Aorta (tissue), 5 donors: ENCODE measurements at places on chromosomes 2 and 18. TPM values are rescaled to one million over a fixed set of nuclear protein-coding genes. Genes with fewer than 3 reads are reported as not detected.

The SPC25 gene
- 0.23 TPM for polyA plus RNA-seq

The RESP18 gene
- not detected for polyA plus RNA-seq

The TMEFF2 gene
- not detected for polyA plus RNA-seq

The TMEM37 gene
- 19.8 TPM for polyA plus RNA-seq

The MAPK4 gene
- 1.1 TPM for polyA plus RNA-seq

DNA sequence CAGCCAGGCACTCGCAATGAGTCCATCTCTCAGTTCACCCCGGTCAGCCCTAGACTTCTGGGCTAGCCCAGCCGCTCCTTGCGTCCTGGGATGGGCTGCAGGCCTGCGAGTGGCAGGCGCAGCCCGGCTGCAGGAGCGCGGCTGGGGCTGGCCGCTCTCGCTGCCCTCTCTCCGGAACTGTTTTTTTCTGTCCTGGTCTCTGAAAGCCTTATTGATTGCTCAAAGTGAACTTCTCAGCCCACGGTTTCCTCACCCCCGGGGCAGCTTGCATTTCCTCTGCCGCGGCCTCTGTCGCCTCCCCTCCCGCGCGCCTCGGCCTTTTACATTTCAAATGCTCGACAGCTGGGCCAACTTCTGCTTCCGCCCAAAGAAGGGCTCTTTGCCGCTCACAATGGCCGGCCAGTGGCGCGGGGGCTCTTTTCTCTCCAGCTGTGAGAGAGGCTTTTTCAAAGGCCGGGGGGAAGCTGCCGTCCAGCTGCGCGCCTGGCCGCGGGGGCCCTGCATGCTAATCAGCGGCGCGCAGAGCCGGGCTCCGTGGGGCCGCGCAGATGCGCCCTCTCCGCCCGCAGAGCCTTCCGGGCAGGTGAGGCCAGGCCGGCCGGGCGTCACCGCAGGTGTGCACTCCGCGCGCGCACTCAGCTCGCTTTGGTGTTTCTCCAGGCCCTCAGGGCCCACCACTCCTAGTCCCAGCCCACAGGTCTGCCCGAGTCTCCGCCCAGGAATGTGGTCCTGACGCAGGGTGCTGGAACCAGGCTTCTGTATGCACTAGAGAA lies 513.8 kb downstream of the RNF144A start:
- DNase-seq: peak; percentile 80

DNA sequence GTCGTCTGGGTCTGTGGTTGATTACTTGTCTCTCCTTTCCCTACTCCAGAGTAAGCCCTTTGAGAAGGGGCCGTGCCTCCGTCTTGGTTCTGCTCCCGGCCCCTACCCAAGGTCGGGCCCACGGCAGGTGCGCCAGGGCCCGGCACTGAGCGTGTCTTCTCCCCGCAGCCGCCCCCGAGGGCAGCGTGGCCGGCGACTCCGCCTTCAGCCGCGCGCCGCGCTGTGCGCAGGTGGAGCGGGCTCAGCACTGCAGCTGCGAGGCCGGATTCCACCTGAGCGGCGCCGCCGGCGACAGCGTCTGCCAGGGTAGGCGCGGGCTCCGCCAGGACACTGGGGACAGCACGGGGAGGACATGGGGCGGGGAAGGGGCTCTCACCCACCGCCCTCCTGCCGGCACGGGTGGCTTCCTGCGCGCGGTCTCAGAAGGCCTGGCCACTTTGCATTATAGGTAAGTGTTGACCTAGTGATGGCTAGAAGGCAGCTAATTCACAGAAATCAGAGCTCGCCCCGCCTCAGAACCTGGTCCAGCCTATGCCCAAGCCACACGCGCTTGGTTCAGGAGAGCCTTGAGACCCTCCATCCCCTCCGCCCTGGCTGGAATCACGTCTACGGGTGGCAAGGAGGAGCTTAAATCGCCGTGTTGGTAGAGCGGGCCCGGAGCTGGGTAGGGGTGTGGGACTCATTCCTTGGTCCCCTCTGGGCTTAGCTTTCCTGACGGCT lies 43.5 kb downstream of the FBLN7 start:
- no peak for DNase-seq

- peak; percentile 62 for DNase-seq
Measured at GRCh38 chr2:232336981-232337720, 41.4 kb upstream of the ALPP start.
